Stimulated activated CD4-positive, alpha-beta T cell treated with anti-CD3 and anti-CD28 coated beads, Interleukin-1b, Interleukin-23, amount 100 ng/mL, for 1 hour (primary cell): ENCODE measurements at places on chromosomes 6 and 20.

- no peak for DNase-seq
Measured at GRCh38 chr6:87029711-87030314, 65.1 kb downstream of the CGA start.

- no peak for DNase-seq
Measured at GRCh38 chr20:41978246-41978790, 360.1 kb upstream of the CHD6 start.

- no peak for DNase-seq
Measured at GRCh38 chr6:24613361-24614042, 32.5 kb downstream of the KIAA0319 start.

DNA sequence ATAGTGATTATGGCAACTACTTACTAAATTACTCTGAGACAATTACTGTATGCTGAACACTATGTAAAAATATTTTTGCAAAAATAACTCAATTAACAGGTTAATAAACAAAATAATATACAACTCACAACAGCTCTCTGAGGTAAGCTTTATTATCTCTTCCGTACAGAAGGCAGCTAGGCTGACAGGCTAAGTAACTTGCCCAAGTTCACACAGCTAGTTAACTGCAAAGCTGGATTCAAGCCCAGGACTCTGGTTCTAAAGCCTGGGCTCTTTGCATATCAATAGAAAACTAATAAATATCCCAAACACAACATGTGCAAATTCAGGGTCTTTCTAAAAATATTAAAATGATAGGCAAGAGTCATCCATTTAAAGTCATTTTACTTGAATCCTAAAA is 169.5 kb upstream of the BEND3 start:
- no peak for DNase-seq

DNA sequence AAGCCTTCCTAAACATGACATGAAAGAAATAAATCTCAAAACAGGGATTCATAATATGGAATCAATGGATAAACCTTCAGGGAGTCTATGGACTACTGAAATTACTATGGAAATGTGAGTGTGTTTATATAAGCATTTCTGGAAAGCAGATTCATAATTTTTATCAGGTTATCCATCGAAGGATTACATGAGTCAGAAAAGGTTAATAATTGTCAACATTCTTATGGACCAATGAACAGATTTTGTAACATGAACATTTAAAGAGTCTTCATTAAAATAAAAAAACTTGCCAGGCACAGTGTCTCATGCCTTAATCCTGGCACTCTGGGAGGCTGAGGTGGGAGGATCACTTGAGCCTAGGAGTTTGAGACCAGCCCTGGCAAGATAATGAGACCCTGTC is 84.8 kb downstream of the AHI1 start:
- no peak for DNase-seq

- DNase-seq: no peak
Measured at GRCh38 chr6:160069050-160069454, 52.6 kb upstream of the SLC22A1 start.

GRCh38 chr6:13553646-13554045 is 20.8 kb upstream of the SIRT5 start:
- no peak for DNase-seq

- no peak for DNase-seq
Measured at GRCh38 chr6:150969901-150970300, 104.4 kb downstream of the MTHFD1L start.

DNA sequence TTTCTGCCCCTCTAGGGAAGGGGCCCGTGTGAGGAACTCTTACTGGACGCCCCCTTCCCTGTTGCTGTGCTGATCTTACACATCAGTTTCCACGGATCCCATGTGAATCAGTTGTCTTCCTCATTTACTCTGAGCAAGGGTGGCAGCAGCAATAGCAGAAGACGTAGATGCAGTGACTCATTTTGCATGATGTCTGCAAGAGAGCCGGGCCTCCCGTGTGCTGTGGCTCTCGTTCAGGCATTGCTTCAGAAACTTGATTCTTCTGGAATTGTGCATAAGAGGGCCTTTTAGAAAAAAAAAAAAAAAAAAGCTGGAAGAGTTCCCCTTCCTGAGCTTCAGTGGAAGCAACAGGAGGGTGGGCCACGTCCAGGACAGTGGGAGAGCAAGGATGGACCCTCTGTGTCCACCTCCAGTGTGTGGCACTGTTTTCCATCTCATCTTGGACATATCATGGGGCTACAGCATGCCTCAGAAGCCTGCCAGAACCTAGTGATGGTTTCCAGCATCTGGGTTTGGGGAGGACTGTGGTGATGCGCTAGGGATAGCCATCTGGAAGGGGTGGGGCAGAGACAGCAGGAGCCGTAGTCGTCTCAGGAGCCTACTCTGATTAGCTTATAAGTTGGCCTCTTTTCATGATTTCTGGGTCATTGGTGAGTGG is 62.1 kb downstream of the FOXO3 start:
- no peak for DNase-seq

- no peak for DNase-seq
Measured at GRCh38 chr6:23656255-23657194, 469.5 kb upstream of the NRSN1 start.

DNA sequence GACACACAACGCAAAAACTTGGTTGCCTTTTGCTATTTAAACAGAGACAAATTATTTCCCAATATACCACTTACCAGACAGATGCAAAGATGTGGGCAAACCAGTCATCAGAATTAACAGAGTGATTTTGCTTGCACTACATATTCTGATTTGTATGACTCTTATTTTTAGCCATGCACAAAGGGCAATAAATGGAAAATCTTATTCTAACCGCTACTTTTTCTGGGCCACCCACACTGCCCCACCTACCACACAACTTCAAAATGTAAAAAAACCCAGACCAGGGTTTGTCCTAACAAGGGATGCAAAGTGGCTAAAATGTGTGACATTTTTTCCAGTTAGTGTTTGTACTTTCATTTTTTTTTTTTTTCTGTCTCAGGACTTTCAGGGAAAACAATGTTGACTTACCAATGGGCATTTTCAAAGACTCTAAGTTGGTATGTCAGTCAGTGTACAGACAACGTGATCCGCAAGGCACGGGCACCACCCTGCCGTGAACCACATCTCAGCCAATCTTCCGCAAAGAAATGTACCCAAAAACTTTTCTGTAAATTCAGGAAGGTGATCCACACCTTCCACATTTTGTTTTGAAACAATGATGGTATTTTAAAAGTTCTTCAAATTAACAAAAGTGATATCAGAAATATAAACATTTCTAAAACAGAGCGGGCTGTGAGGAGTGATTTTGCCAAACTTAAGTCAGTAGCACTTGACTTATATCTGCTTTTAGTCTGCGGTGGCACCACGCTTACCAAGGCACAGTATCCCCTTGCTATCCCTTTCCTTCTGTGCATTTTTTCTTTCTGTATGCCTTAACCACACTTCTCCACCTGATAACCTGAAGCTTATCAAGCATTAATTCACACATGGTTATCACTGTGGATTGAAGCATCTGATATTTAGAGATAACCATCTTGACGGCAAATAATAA is 185.6 kb downstream of the GJA10 start:
- DNase-seq: no peak

- DNase-seq: no peak
Measured at GRCh38 chr6:112325444-112325843, 21.7 kb upstream of the RFPL4B start.

- DNase-seq: no peak
Measured at GRCh38 chr6:83221889-83222479, 28.8 kb downstream of the RWDD2A start.

DNA sequence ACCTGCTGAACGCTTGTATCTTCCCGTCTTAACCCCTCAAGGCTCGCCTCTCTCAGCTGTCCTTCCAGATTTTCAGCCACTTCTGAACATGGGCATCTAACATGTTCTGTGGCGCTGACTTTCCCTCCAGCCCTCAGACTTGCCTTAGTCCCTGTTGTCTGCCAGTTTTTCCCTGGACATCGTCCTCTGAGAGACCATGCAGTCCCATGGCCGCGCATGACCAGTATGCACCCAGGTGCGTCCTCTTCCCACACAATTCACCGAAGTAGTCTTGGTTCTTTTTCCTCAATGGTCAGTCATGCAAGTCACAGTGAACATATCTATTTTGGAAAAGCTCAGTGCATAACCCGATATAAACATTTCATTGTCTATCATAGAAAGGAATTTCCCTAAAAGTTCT is 9.2 kb downstream of the TUBB2B start:
- no peak for DNase-seq

DNA sequence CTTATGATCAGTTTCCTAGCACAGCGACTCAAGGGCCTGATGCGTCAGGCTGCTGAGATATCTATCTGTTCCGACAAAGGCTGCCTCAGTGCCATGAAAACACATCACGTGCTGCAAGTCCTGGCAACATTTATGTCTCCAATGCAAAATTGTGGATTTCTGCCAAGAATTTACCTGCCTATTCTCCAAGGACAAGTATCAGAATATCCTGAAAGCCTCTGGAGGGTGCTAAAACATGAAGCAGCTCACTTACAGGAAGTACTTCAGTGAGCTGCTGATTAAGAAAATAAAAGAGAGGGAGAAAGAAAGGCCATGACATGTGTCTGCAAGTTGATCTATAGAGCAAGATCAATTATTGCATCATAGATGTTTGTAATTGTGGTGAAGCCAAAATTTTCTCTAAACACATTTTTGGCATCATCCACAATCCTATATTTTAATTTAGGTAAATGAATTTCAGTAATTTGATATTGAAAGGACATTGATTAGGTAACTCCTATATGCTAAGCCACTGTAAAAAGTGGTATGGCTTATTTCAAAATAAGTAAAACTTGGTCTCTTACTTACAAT is 25.8 kb upstream of the TPBG start:
- no peak for DNase-seq
